ENCODE measurements at places on chromosomes 5 and 9.
A peak's percentile ranks its signal among the peaks of the same experiment; 100 is the strongest.

GRCh38 chr5:172768573-172769341 is 2.2 kb downstream of the DUSP1 start:
- DNase-seq = no peak

DNA sequence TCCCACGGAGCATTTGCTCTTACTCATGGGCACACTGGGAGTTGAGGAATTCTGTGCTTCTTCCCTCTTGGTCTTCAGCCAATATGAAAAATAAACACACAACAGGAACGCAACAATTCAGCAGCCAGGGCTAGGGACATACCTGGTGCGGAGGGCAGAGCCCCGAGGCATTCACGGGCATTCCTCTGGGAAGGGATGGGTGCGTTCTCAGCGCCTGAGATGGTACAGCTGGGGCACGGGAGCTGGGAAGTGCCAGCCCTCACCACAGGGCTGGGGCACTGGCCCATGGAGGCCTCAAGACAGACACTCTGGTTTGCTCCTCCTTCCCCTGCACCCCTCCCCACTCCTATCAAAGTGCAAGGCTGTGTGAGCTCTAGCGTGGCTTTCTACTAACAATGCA is 2.1 kb downstream of the SLC6A3 start:
- no peak for DNase-seq

- peak; percentile 56 for DNase-seq
Observed at GRCh38 chr9:100602342-100602801, 24.5 kb downstream of the CAVIN4 start.

GRCh38 chr9:2055203-2055658 is 40.1 kb downstream of the SMARCA2 start:
- DNase-seq = no peak

DNA sequence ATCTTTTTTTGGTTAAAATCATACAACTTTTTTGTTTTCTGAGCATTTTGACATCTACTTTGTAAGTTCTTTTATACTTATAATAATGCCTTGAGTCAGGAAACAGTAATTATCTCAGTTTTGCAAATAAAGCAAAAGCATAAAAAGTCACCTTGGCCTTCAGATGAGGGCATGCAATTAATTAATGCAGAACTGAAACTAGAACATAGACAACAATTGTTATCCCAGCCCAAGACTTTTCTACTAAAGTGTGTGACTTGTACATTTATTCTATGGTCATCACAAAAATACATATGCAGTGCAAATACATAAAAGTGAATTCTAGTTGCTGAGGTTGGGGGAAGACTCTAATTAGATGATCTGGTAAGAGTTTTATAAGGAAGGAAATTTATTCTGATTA is 179.9 kb downstream of the ST8SIA4 start:
- DNase-seq = no peak

DNA sequence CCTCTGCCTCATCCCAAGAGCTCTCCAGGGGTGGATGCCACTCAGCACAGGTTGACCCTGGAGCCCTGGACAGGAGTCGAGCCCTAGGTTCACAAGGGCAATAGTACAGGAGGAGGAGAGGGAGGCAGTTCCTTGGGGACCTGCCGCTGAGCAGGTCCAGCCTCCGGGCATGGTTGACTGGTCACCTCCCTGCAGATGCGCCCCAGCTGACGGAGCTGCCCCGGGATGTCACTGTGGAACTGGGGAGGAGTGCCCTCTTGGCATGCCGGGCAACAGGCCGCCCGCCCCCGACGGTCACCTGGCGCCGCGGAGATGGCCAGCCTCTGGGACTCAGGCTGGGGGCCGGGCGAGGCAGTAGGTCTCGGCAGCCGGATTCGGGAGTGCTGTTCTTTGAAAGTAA is 53.7 kb downstream of the HMCN2 start:
- DNase-seq = no peak

- no peak for DNase-seq
Observed at GRCh38 chr5:13187186-13187585, 757.3 kb downstream of the DNAH5 start.

DNA sequence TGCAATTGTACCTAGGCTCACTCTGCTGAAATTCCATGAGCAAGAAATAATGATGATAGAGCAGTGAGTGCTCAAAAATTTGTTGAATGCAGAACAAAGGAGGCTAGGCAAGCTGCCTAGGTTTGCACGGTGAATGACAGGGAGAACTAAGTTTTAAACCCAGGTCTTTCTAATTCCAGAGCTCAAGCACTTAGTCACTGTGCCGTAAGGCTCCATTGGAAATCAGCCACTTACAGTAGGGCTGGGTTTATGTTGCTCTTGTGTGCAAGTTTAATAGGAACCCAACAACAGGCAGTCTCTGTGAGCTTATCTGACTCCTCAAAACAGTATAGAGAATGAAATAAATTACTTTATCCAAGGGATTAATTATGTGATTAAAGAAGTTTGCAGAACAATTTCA is 147.0 kb downstream of the CSNK1G3 start:
- DNase-seq = no peak

DNA sequence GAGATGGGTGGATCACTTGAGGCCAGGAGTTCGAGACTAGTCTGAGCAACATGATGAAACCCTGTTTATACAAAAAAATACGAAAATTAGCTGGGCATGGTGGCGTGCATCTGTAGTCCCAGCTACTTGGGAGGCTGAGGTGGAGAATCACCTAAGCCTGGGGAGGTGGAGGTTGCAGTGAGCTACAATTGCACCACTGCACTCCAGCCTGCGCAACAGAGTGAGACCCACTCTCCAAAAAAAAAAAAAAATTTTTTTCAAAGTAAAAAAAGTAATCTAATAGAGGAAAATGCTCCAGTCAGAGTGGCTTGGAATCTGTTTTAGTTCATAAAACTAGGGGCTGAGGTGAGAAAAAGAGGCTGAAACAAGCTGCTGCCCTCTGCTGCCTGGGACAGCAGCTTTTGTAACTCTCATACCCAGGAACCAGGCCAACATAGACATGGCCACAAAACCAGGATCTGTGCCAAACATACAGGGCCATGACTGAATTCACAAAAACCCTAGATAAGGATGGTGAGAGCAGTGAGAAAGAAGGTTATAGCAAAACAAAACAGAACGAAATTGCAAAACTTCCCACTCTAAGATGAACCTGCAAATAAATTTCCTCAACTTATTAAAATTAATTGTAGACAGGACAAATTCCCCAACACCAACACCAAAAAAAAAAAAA is 13.1 kb upstream of the DCAF12 start:
- DNase-seq = no peak

DNA sequence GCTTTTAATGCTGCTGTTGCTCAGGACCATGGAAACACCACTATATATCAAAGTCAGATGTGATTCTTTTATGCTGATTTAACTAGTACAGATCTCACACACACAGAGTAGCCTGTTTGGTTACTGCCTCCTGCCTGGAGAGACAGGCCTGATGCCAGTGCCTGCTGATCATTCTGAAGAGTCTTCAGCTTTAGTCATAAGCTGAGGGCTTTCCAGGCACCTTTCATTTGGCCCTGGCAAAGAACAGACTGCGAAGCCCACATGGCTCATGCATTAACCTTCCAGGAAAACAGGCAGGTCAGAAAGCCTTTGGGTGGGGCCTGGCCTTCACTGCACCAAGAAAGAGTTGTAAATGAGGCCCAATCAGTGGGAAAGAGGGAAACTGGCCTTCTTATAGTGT is 144.7 kb downstream of the SAXO1 start:
- DNase-seq = no peak

DNA sequence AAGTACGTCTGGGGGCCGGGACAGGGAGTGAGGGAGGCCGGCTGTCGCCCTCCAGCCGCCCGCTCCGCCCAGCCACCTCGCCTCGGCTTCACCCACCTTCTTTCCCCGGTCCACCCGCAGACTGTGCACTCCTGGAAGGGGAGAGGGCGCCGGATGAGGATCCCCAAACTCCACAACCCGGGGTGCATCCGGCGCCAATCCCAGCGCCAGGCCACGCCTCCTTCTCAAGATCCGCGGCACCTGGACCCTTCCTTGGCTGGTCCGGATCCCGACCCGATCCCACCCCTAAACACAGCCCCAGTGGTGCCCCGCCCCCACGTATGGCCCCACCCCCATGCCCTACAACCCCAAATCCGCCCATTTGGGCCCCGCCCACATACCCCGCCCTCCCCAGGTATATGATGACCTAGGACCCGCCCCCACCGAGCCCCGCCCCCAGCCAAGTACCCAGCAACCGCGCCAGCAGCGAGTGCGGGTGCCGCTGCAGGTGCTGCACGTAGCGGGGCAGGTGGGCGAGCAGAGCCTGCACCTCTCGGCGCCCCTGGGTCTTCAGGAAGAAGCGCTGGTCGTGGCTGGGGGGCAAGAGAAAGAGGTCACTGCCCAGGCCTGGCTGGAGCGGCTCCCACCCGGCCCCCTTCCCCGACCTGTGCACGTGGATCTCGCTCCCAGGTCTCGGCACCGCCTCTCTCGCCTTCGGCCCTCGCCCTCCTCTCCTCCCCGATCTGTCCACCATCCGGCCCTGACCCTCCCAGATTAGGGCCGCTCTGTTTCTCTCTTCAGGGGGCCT is 3.2 kb downstream of the PIP5KL1 start:
- no peak for DNase-seq

DNA sequence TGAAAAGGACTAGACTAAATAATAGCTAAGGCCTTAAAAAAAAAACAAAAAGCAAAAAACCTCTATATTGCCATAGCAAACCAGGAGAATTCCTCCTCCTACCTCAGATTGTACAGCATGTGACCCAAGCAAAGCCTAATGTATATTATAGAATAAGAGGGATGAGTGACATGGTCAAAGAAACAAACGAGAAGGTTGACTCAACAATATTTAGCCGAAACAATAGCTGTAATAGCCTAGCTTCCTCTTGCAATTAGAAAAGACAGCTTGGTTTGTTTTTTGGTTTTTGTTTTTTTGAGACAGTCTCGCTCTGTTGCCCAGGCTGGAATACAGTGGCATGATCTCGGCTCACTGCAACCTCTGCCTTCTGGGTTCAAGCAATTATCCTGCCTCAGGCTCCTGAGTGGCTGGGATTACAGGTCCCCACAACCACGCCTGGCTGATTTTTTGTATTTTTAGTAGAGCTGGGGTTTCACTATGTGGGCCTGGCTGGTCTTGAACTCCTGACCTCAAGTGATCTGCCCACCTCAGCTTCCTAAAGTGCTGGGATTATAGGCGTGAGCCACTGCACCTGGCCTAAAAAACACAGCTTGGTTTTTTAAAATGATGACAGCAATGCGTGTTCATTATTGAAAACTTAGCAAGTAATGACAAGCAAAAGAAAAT is 5.6 kb downstream of the NLN start:
- no peak for DNase-seq

- DNase-seq = peak; percentile 73
Observed at GRCh38 chr9:21395778-21396717, 10.8 kb upstream of the IFNA2 start.

DNA sequence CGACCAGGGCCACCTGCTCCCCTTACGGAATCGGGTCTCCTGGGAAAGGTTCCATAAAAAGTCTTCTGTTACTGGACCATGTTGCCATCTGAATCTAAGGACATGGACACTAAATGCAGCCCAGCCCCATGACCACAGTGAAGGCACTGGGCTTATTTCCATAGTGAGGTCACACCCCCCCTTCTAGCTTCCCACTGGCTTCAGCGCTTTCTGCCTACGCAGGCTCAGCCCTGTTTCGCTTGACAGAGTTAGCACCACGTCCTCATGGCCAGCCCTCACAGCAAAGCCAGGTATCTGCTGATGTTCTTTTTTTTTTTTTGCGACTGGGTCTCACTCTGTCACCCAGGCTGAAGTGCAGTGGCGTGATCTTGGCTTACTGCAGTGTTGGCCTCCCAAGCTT is 14.1 kb downstream of the UCK1 start:
- no peak for DNase-seq

DNA sequence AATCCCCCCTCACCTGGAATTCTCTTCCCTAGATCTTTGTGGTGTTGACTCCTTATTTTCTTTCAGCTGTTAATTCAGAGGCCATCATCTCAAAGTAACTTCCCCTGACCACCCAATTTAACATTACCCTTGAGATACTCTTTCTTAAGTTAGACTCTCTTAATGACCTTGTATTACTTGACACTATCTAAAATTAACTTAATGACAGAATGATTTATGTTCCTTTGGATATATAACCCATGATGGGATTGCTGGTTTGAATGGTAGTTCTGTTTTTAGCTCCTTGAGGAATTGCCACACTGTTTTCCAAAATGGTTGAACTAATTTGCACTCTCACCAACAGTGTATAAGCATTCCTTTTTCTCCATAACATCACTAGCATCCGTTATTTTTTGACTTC is 298.0 kb downstream of the NNT start:
- DNase-seq = no peak

GRCh38 chr9:135221951-135222631 is 134.6 kb downstream of the OLFM1 start:
- no peak for DNase-seq

GRCh38 chr5:115289104-115289503 is 7.3 kb downstream of the CCDC112 start:
- no peak for DNase-seq

- no peak for DNase-seq
Observed at GRCh38 chr5:39093352-39093751, 19.2 kb upstream of the RICTOR start.

DNA sequence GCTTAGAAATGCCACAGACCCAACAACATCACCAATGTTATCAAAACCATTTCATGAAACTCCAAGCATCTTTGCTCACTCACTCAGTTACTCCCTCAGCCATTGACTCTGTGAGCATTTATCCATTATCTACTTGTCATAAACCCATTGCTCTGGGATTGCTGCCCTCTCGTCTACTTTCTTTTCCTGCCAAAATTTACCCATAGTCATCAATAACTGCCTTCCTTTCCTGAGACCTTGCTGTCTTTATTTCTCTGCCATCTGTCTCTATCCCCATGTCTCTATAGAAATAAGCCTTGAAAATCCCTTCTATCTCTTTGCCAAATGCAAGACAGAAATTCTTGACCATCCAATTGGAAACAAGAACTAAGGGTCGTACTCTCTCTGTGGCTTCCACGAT is 26.4 kb upstream of the PUM3 start:
- DNase-seq = no peak

DNA sequence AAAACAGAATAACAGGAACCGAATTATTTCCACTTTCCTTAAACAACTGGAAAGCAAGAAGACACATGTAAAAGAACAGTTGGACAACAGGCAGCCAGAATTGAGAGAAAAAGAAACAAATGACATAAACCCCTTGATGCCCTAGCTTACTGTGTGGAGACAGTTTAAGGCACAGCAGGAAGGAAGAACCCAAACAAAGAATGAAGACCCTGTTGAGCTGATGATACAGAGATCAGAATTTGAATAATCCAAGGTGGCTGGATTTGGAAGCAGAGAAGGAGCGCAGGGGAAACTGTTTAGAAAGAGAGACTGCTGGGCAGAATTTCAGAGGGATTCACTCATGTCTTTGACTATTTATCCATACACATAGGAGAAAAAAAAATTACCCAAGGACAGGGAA is 316.3 kb upstream of the POU5F2 start:
- no peak for DNase-seq

GRCh38 chr5:100539519-100539918 is 4.3 kb downstream of the FAM174A start:
- no peak for DNase-seq

DNA sequence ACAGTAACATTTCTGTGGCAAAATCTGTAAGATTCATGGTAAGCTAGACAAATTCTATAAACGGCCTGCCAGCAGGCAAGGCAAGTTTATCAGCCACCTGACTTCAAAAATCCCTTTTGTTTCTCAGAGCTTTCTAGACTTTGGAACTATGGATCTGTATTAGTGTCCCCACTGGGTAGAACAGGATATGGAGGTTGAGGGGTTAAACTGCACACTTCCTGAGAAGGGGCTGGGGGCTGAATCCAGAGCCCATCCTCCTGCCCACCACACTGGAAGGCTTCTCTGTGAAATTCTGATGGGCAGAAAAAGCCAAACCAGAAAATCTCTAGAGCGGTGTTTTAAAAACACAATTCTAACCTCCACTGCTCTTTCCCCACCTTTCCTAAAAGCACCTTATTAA is 128.7 kb downstream of the ENTREP1 start:
- no peak for DNase-seq
